ENCODE measurements at places on chromosomes 3 and 15.
A peak's percentile ranks its signal among the peaks of the same experiment; 100 is the strongest.

- DNase-seq: no peak
Measured at GRCh38 chr15:96358821-96359615, 28.5 kb downstream of the NR2F2 start.

DNA sequence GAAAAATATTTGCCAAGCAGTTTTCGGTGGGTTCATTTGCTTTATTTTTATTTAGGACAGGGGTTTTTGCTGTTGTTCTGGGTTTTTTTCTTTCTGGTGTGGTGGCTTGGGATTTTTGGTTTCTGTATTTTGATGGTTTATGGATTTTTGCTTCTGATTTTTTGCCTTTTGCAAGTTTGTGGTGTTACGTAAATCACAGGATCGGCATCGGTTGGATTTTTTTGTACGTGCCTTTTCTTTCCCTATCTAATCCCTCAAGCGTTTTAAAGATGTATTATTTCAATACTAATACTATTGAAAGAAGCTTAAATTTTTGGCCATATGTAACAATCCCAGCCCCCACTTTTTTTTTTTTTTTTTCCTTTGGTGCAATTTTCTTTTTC is 782 bp upstream of the BCL6 start:
- no peak for DNase-seq

DNA sequence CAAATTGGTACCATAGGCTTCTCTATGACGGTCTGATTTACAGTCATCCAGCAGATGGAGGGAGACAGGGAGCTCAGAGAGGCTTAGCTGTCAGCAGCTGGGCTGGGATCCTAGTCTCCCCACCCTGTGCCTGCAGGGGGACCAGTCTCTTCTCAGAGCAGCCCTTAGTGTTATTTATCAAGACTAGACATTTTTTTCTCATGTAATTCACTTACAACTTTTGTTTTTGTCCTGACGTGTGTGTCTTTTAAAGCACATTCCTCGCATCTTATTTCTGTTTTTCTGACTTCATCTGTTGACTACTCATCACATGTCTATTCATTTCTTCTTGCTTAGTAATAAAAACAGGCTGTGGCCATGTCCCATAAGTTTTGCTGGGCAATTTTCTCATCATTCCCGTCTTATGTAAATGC is 116.1 kb downstream of the KLF13 start:
- DNase-seq: no peak

- DNase-seq: no peak
Measured at GRCh38 chr15:63528138-63528659, 23.8 kb downstream of the USP3 start.

GRCh38 chr3:38264779-38265178 is 833 bp upstream of the SLC22A13 start:
- no peak for DNase-seq

- no peak for DNase-seq
Measured at GRCh38 chr3:56930706-56931105, 129.0 kb upstream of the ARHGEF3 start.

DNA sequence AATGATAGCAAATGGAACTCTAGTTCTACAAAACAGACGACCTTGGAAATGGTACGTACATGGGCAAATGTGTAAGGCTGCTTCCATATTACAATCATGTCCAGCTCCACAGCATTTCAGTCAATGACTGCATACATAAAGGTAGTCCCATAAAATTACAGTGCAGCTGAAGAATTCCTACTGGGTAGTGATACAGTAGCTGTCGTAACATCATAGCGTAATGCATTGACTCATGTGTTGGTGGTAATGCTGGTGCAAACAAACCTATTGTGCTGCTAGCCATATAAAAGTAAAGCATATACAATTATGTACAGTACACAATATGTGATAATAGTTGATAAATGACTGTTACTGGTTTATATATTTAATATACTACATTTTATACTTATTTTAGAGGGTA is 18.5 kb downstream of the TTC23 start:
- no peak for DNase-seq

GRCh38 chr3:194617827-194618226 is 15.4 kb downstream of the TMEM44 start:
- no peak for DNase-seq

DNA sequence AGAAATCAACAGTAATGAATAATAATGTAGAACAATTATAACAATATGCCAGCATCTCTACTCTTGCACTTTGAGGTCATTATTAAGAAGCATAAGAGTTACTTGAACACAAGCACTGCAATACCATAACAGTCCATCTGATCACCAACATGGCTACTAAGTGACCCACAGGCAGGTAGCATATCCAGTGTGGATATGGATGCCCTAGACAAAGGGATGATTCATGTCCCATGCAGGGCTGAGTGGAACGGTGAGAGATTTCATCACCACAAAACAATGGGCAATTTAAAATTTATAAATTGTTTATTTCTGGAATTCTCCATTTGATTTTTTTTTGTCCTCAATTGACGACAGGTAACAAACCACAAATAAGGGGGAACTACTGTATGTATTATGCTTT is 107.7 kb upstream of the TSC22D2 start:
- DNase-seq: no peak

GRCh38 chr15:89096664-89097063 is 8.4 kb downstream of the ABHD2 start:
- no peak for DNase-seq

- DNase-seq: no peak
Measured at GRCh38 chr3:19543212-19543841, 390.7 kb downstream of the EFHB start.

GRCh38 chr3:52121813-52122212 is 32.4 kb downstream of the POC1A start:
- no peak for DNase-seq

DNA sequence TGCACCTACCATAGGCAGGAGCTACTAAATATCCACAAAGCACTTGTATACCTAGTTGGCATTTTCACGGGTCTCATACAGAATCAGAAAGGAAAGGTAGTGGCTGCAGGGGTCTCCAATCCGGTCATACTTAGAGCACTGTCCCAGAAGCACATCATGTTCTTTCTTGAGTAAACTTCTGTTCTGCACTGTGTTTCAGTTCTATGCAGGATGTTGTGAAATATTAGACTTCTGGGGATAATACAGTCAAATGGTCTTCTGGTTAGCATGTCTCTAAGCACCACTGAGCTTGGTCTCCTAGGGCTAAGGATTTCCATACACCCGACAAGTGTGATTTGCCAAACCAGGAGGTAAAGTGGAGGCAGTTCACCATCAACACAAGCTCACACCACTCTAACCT is 27.9 kb downstream of the MINDY4B start:
- DNase-seq: no peak

DNA sequence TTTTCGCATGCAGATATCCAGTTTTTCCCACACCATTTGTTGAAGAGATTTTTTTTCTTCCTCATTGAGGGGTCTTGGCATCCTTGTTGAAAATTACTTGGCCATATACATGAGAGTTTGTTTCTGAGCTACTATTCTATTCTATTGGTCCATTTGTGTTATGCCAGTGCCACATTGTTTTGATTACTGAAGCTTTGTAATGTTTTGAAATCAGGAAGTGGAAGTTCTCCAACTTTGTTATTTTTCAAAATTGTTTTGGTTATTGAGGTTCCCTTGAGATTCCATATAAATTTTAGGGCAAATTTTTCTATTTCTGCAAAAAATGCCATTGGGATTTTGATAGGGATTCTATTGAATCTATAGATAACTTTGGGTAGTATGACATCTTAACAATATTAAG is 130.3 kb upstream of the PFN2 start:
- no peak for DNase-seq

- no peak for DNase-seq
Measured at GRCh38 chr3:95474338-95474737, 1340.1 kb upstream of the EPHA6 start.

- DNase-seq: no peak
Measured at GRCh38 chr3:11390411-11391131, 118.4 kb downstream of the ATG7 start.

GRCh38 chr15:60634815-60635214 is 155.9 kb upstream of the ICE2 start:
- DNase-seq: no peak

DNA sequence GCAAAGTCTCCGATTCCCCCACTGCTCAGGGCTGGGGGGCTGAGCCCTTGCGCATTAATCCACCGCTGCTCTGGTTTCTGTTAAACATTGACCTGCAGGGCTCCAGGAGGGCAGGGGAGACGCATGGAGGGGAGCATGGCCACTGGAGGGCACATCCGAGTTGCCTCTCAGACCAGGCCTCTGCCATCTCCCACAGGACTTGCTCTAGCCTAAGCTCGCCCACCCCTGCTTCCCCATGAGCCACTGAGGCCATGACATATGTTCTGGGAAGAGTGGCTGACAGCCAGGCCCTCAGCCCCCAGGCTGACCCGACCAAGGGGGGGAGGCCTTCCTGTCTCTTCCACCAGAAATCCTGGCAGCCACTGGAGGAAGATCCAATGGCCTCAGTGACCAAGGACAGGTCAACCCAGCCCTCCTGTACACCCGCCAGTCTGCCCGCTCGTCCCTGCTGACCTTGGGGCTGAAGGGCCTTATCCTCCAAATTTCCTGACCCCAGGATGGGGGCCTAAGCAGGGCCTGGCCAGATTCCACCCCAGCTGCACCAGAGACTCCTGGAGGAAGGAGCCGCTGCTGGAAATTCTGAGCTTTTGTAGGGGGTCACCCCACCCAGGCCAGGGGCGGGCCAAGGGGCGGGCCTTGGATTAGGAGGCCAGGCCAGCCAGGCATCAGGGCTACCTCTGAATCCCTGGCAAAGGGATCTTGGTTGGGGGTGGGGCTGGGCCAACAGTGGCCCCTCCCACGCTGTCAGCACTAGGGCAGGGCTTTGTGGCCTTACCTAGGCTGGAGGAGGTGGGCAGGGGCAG is at the start of gene HYAL1:
HYAL1 (minus strand) TSS at position 562 of the 803 bp plus-strand sequence. CDS start 618 bp downstream, outside the sequence.
- DNase-seq: no peak

- DNase-seq: no peak
Measured at GRCh38 chr3:175378348-175378747, 519.2 kb downstream of the NAALADL2 start.

DNA sequence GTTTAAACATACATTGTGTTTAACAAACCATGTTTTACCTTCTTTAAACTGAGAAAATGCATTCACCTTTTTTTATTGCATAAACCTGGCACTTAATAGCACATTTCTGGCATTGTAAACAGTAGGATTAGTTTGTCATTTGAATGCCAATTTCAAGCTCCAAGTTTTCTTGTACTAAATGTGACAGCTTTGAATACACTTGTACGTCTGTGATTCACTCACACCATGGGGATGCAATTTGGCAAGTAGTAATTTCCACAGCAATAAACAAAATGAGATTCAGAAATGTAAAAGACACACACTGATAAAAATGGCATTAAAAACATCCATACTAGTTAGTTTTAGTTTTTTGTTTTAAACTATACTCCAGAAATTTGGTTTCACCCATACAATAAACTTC is 598.9 kb downstream of the SI start:
- DNase-seq: no peak

- DNase-seq: no peak
Measured at GRCh38 chr3:172140499-172141391, 101.4 kb downstream of the FNDC3B start.

DNA sequence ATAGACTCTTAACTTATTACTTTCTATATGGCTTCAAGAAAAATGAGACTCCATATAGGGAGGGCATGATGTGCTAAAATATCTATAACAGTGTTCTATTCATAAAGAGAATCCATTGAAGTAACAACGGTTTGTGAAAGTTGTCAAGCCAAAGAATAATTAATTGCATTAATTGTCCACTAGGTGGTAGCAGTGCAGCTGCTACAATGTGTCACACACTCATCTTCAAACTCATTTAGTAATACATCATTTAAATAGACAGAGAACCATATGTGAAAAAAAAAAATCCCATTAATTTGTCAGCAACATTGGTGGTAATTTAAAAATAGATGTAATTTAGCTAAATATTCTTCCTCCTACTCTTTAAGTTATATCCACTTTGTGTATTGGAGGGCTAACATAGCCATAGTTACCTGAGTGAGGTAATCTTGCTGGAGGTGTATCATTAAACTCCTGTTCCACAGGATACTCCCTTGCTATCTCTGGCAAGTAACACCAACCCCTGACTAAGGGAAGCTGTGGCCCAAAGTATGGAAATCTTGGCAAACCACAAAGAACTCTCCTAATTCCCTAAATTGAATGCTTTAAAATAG is 3.7 kb upstream of the CPA3 start:
- no peak for DNase-seq

GRCh38 chr3:48684054-48684349 is 1.7 kb downstream of the NCKIPSD start:
- DNase-seq: no peak

GRCh38 chr3:48268936-48269561 is 28.1 kb downstream of the ZNF589 start:
- peak; percentile 46 for DNase-seq

DNA sequence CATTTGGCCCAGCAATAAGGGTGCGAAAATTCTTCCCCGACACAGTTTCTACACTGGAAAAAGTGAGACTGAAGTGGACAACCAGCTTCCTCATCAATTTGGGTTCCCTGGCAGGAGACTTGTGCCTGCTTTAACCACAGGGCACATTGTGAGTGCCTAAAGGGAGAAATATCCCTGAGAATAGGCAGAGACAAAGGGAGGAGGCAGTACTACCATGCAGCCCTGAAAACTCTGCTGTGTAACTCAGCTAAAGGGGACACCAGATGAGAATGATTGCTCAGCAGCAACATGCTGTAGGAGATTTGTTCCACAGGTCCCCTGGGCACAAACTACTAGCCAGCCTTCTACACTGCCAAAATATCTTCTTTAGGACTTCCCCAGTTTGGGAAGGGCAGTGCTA is 15.6 kb upstream of the KPNA4 start:
- no peak for DNase-seq

GRCh38 chr3:123766193-123767008 is 117.7 kb downstream of the MYLK start:
- no peak for DNase-seq

DNA sequence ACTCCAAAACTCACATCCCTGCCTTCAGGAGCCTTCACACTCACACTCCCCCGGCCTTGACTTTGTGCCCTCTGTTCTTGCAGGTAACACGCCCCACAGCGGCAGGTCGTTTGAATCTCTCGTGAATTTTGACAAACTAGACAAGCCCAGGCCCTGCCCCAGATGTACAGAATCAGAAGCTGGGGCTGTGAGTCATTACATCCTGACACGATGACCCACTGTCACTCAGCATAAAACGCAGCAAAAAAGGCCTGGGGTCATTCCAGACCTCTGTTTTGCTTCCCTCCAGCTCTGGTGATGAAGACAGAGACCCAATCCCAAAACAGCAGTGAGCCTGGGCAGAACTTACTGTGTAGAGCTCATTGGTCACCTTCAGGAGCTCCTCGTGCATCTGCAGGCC is 116.4 kb upstream of the RAD18 start:
- DNase-seq: no peak

GRCh38 chr15:89827829-89828228 is 13.2 kb upstream of the ANPEP start:
- DNase-seq: no peak

GRCh38 chr3:101970905-101971304 is 121.6 kb downstream of the NFKBIZ start:
- no peak for DNase-seq

DNA sequence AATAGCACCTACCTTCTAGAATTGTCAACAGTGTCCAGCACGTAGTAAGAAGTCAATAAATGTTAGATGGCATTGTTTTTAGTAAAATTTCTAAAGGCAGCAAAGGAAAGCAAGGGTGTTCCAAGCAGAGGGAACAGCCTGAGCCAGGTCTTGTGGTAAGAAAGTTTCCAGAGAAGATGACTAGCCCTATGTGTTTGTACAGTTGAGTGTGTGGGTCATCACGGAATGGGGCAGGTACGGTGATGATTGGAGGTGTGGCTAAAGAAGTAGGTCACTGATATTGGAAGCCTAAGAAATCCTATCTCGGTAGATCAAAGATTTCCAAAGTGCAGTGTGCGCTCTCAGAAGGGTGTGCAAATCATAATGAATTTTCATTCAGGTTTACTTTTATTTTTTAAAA is 94.2 kb upstream of the BCL6 start:
- no peak for DNase-seq
